Mucosa of descending colon (tissue), 3 donors: ENCODE measurements at places on chromosomes 3 and 15. TPM values are rescaled to one million over a fixed set of nuclear protein-coding genes. Genes with fewer than 3 reads are reported as not detected.

The SLC12A8 gene
- total RNA-seq: 19.3 TPM

The LRRN1 gene
- total RNA-seq: 0.31 TPM

The CHRNA3 gene
- total RNA-seq: 4.8 TPM

The GREM1 gene
- 9.1 TPM for total RNA-seq

The TGM5 gene
- not detected for total RNA-seq

The GOLGA6L4 gene
- 3.7 TPM for total RNA-seq

The PLA2G4B gene
- 9.7 TPM for total RNA-seq

The GPR62 gene
- not detected for total RNA-seq

The GYG1 gene
- total RNA-seq: 26.1 TPM

The EIF1B gene
- total RNA-seq: 41.3 TPM

The ZNF280D gene
- 39.8 TPM for total RNA-seq

The GUCA1C gene
- total RNA-seq: not detected

The TUBGCP4 gene
- 22.3 TPM for total RNA-seq

The GPR149 gene
- total RNA-seq: not detected

The CAPN3 gene
- total RNA-seq: 16.1 TPM

The SERPINI2 gene
- not detected for total RNA-seq

The CLDN1 gene
- 0.78 TPM for total RNA-seq

The MME gene
- total RNA-seq: 1.6 TPM

The VWA5B2 gene
- 2.9 TPM for total RNA-seq

The P3H2 gene
- 16.1 TPM for total RNA-seq

The GOLGA8Q gene
- 1.5 TPM for total RNA-seq

The SCAANT1 gene
- total RNA-seq: not detected

The MDFIC2 gene
- total RNA-seq: not detected

The MESP2 gene
- total RNA-seq: 0.79 TPM

The NAALADL2 gene
- 20.8 TPM for total RNA-seq

The SERINC4 gene
- total RNA-seq: 0.16 TPM

The TNNC1 gene
- 0.60 TPM for total RNA-seq

The UBE3A gene
- 100 TPM for total RNA-seq

The ITIH4 gene
- total RNA-seq: 4.3 TPM

The BFSP2 gene
- total RNA-seq: not detected

The ATP11B gene
- 107 TPM for total RNA-seq

The GRK7 gene
- total RNA-seq: not detected

The OXTR gene
- total RNA-seq: 0.52 TPM

The LSAMP gene
- total RNA-seq: 39.8 TPM

The MYRIP gene
- total RNA-seq: 7.2 TPM

The MASP1 gene
- 9.7 TPM for total RNA-seq

The TTLL13 gene
- 0.63 TPM for total RNA-seq

The TICRR gene
- 4.4 TPM for total RNA-seq

The CLPX gene
- total RNA-seq: 51.5 TPM

The TGM4 gene
- total RNA-seq: not detected

The CPA3 gene
- 1.8 TPM for total RNA-seq

The CD200R1 gene
- total RNA-seq: 1.8 TPM

The SEMA5B gene
- total RNA-seq: 0.35 TPM

The THBS1 gene
- 209 TPM for total RNA-seq

The LRRK1 gene
- 43.7 TPM for total RNA-seq

The CCR8 gene
- total RNA-seq: not detected

The MKRN2 gene
- total RNA-seq: 20.2 TPM

The CAV3 gene
- not detected for total RNA-seq

The ACOX2 gene
- total RNA-seq: 48.9 TPM

The EOGT gene
- total RNA-seq: 17.4 TPM

The TOMM70 gene
- 37.4 TPM for total RNA-seq

The CYP1A1 gene
- 0.27 TPM for total RNA-seq

The STX19 gene
- 20.6 TPM for total RNA-seq

The SSUH2 gene
- total RNA-seq: 5.3 TPM
